Hematopoietic multipotent progenitor cell treated with erythropoietin and hydrocortisone succinate and interleukin-3 and kit ligand, for 6 days (in vitro differentiated cells): ENCODE measurements at places on chromosomes 6 and 20.

DNA sequence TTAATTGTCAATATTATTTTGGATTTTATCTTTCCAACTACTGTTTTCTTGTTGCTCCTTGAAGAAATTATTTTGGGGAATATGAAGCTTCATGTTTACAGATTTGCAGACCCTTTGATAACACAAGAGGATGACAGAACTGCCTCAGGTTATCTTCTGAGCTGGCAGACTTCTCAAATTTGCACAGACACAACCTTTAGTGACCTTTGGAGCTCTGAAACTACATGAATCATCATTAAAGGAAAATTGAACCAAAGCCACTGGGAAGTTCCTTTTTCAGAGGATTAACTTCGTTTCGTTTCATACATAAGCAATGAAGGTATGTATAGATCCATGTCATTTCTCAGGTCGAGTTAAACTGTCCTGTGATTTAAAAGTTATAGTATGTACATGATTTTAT is 85.9 kb downstream of the FBXO5 start:
- DNase-seq, result no peak

DNA sequence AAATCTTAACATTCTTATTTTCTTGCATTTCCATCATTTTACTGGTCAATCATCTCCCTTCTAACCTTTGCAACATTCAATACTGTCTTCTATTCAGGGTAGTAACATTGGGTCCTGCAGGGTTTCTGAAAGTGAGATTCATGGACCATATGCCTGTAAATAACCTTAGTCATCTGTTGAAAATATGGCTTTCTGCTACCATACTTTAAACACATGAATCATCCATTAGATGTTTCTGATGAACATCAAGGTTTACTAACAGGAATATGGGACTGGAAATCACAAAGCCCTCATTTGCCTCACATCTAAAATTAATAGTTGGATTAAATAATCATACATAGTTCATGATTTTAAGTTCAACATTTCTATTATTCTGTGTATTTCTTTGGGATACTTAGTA is 475.9 kb upstream of the MARCKS start:
- no peak for DNase-seq

DNA sequence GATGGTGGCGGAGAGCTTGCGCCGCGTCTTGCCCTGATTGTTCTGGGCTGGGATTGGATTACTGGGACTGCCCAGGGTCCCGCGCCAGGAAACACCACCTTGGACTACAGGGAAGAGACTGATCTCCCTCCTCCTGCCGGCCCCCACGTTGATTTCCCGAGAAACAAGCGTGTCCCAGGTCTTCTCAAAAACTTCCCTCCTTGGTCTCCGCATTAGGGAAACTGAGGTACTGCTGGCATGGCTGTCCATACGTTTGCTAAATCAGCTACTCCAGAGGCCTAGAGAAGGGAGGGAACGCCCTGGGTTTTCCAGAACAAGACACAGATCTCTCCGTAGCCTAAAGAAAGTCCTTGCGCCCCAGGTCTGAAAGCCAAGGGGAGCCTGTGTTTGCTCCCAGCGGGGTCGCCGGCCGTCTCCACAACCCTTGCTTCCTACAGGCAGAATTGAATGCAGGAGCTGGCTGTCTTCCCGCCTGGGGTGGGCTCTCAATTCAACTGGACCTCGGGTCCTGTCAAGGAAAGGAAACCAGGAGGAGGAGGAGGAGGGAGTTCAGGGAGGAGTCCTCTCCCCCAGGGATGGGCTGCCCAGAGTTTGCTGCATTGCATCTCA is 29.2 kb downstream of the TFAP2A start:
- no peak for DNase-seq

- DNase-seq, result peak; percentile 88
Measured at GRCh38 chr6:108557494-108558371, 3.0 kb upstream of the FOXO3 start.

GRCh38 chr6:159456349-159456748 is 236.7 kb downstream of the SOD2 start:
- DNase-seq, result no peak

- no peak for DNase-seq
Measured at GRCh38 chr6:43383021-43383667, 13.7 kb upstream of the ZNF318 start.

DNA sequence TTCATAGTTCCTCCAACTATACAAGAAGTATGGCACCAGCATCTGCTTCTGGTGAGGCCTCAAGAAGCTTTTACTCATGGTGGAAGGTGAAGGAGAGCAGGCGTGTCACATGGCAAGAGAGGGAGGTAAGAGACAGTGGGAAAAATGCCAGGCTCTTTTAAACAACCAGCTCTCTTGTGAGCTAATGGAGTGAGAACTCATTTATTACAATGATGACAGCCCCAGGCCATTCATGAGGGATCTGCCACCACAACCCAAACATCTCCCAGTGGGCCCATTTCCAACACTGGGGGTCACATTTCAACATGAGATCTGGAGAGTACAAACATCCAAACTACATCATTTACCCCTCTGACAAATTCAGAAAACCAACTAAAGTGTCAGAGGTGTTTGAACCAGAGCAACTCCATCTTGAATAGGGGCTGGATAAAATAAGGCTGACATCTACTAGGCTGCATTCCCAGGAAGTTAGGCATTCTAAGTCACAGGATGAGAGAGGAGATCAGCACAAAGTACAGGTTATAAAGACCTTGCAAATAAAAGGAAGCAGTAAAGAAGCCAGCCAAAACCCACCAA is 2.2 kb upstream of the UBD start:
- no peak for DNase-seq

DNA sequence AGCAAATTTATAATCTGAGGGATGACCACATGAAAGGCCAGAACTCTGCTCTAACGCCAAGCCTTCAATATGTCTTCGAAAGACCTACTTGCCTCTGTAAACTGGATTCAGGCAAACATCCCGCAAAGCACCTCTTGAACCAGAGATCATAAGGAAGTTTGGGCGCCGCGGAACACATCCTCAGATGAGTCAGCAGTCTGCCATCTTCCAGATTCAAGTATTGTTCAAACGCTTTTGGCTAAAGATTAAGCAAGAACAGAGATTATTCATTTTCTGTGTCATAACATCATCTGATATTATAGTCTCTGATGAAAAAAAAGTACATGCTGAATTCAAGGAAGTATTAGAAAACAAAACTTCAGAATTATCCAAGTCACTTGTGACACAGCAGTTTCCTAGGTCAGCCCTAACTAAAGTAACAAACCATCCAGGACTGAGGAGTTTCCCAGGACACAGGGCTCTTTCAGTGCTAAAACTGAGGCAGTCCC is 20.8 kb downstream of the TBC1D7 start:
- DNase-seq, result peak; percentile 26

GRCh38 chr6:44126320-44127149 is 717 bp downstream of the MRPL14 start:
- DNase-seq, result peak; percentile 57

- peak; percentile 35 for DNase-seq
Measured at GRCh38 chr20:57409316-57409671, 18.1 kb downstream of the RBM38 start.

GRCh38 chr6:129440691-129441090 is 269.3 kb downstream of the ARHGAP18 start:
- peak; percentile 10 for DNase-seq

DNA sequence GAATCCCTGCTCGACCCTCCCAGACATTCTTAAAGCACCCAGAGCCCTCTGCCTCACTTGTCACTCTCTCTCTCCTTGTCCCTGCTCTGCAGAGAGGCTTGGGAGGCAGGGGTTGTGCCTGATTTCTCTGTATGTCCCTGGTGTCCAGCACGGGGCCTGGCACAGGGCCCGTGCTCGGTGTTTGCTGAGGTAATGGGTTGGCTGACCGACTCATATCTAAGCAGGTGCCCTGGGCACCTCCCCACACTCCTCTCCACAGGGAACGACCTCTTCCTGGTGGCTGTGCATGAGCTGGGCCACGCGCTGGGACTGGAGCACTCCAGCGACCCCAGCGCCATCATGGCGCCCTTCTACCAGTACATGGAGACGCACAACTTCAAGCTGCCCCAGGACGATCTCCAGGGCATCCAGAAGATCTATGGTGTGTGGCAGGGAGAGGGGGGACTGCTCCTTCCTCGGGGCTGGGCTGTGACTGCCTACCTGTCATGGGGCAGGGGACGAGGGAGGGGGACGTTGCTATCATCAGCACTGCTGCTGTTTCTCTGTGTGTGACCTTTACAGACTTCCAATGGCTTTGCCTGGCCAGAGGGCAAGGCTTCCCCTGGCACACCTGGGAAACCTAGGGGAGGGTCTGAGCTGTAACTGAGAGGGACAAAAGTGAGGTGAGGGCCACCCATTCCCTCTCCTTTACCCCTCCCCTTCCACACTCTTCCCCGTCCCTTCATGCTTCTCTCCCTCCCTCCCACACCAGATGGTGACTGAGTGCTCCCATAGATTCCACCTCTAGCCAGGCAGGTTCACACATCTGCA is 14.2 kb downstream of the MMP24OS start:
- DNase-seq, result no peak

DNA sequence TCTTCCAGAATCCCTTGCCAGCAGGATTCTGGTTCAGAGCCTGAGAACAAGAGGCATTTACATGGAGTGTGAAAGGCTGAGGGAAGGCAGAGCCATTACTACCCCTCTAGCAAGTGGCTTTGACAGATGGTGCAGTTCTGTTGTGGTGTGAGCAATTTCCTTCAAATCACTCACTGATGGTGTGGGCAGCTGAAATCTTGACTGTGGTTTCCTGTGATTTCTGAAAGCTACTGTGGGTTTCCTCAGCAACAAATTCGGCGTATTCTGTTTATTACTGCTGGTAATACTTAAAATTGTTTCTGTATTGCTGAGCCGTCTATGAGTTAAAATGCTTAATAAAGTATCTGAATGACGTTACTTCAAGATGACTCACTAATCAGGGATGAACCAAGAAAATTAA is 181.5 kb upstream of the TCF21 start:
- DNase-seq, result peak; percentile 52

DNA sequence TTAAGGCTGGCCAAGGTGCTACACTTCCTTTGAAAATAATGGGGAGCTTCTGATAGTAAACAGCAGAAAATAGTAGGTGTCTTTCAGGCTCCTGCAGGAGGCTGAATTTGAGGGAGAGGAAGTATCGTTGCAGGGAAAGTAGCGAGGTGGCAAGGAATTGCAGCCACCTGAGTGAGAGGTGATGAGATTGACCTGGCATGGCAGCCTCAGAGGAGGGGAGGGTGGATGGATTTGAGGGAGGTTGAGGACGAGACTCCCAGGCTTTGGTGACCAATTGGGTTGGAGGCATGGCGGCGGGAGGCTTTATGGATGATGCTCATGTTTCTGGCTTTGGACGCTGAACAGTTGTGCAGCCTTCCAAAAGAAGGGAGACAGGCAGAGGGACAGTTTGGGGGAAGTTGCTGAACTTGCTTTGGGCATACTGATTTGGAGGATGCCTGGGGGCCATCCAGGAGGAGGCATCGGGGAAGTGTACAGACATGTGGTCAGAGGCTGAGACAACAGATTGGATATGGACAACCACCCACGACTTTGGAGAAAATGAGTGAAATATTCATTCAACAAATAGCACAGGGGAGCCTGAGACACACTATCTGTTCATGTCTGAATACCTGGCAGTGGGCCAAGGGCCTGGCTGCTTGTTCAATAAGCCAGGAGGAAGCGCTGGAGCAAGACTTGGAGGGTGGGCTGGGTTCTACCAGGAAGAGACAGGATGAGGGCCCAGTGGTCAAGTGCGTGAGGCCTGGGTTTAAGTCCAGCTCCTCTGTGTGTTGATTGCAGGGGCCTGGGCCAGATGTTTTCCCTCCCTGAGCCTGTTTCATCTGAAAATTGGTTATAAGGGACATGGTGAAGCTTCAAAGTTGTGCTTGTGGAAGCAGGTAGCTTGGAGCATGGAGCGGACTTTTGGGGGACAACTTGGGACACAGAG is 113.2 kb downstream of the CEBPB start:
- DNase-seq, result peak; percentile 77

- peak; percentile 24 for DNase-seq
Measured at GRCh38 chr6:119446115-119446554, 96.6 kb upstream of the MAN1A1 start.

- no peak for DNase-seq
Measured at GRCh38 chr6:14474816-14475215, 357.2 kb downstream of the CD83 start.

DNA sequence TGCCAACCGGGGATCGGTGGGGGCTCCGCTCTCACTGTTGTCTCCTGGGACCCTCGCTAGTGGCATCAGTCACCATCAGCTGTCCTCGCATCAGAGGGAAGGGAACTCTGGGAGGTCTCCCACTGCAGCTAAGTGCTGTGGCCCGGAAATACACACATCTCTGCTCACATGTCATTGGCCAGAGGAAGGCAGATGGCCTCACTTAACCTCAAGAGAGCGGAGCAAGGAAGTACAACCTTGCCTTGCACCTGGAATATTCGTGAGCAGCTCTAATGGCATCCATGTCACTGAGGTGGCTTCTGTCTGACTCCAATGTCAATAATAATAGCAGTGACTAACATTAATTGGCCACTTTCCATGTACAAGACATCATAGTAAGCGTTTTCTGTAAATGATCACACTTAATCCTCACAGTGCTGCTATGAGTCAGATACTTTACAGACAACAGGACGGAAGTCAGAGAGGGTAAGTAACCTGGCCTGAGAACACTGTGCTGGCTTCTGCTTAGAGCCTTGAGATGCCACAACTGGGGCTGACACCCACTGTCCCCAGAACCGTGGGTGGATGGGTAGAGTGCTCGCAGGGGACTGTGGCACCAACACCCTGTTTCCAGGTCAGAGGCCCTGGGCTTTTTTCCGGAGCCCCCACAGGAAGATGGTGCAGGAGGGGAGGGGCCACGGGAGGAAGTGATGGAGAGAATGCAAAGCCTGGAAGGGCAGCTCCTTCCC is 6.0 kb downstream of the LHFPL5 start:
- no peak for DNase-seq

GRCh38 chr20:58043236-58044140 is 185.0 kb downstream of the ANKRD60 start:
- no peak for DNase-seq

- peak; percentile 80 for DNase-seq
Measured at GRCh38 chr20:23995905-23996666, 7.5 kb upstream of the GGTLC1 start.
